ENCODE measurements at places on chromosomes 6 and 20.

DNA sequence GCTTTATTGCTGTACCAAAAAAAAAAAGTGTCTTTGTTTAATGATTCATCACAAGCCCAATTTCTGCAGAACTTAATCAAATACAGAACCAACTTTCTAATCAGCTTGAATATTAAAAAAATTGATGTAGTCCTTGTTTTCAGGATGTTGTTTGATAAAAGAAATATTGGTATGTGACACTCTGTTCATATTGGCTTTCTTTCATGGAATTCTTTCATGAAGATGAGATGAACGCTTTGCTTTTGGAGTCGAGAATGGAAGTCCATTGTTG is 184.3 kb downstream of the ZNF217 start:
- no peak for DNase-seq

- DNase-seq = no peak
Observed at GRCh38 chr6:109456710-109457561, 1.4 kb upstream of the MICAL1 start.

- no peak for DNase-seq
Observed at GRCh38 chr6:102717252-102717651, 1323.7 kb downstream of the GRIK2 start.

DNA sequence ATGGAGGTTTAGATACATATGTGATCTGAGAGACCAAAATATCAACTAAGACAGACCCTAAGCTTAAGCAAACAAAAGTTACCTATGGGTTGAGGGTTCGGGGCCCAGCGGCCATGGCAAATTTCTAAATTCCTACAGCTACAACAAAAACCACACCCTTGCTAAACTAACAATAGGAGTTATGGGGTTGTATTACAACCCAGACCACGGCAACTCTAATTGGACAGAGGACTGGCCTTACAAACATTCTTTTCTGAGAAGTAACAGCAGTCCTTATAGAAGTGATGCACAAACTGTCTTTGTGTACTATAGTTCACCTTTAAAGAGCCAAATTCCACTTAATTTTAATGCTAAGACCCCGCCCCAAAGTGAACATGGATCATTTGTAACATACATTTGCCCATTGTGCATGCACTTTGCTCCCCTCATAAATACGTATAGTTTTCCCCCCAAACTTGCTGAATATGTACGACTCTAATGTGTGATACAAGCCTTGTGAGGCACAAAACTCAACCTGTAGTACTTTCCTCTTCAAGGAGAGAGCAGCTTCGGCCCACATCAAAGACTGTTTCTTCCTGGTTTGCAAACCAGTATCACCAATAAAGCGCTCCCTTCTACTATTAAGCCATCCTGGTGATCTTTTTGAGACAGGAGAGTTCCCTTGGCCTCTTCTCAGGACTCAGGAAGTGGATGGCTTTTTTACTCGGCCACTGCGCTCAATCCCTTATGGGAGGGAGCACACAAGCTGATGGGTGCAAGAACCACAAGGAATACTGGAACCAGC is 25.6 kb upstream of the MBOAT1 start:
- no peak for DNase-seq

Data from activated T-cell treated with anti-CD3 and anti-CD28 coated beads for 4 hours (primary cell).